AG10803 (cell line): ENCODE measurements at places on chromosomes 2 and 18.

DNA sequence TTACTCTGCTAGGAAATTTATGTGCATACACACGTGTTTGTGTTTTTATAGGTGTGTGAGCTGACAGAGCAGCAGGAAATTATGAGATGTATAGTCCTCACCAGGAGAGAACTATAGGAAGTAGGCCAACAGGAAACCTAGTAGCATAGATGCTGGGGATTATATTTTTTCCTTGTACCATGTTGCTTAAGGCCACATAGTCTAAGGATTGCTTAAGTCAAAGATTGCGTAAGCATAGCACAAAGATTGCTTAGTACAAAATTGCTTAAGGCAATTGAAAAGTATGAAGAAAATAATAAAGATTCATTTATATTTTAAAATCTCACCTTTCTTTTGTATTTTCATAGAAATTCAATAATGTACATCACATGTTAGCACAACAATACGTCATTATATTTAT lies 18.7 kb upstream of the CCDC102B start:
- peak; percentile 80 for DNase-seq

GRCh38 chr2:70974592-70974991 lies 3.8 kb upstream of the ANKRD53 start:
- DNase-seq: no peak

GRCh38 chr2:98093611-98094010 lies 6.6 kb downstream of the VWA3B start:
- DNase-seq: no peak

DNA sequence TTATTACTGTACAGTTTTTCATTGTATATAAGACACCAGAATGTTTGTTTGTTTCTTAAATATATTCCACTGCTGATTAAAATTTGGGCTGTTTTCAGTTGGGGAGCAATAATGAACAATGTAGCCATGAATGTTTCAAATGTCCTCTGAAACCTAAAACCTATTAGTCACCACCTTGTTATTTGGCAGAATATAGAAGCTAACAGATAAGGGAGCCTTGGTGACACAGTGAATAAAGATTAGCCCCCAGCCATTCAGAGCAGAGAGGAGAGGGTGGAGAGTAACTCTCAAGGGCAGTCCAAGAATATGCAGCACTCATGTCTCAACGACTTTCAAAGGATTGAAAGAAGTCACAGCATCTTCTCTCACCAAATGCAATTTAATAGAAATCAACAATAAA lies 43.1 kb upstream of the ATP8B1 start:
- peak; percentile 37 for DNase-seq

DNA sequence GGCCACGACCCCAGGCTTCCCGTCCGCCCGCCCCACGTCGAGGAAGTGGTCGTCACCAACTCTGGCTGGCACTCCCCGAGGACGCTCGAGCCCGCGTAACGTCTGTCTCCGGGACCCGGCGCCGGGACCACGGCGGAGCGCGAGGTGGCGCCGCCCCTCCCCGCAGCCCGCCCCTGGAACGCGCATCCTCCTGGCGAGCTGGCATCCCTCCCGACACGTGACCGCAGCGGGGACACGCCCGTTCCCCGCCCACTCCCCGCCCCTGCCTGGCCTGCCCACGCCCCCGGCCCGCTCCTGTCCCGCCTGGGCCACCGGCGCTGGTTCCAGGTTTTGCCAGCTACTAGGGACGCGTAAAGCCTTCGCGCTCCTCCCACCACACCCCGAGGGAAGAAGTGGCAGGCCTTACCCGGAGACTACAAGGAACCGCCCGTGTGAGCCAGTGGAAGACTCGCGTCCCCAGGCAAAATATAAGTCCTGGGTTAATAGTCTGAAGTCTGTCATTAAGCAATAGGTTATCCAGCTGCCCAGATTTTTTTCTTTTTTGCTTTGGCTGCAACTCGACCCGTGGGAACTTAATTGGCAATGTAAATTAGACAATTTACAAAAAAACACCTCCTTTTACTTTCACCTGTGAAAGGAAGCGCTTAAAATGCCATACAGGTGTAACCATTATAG lies at the start of gene OSBPL1A:
Gene OSBPL1A, minus strand, starts transcription at position 131 of the 675 bp plus-strand sequence. CDS start 20,291 bp downstream, outside the sequence.
- peak; percentile 86 for DNase-seq
